D721Med (cell line): ENCODE measurements at places on chromosomes 6 and 20.

- no peak for DNase-seq
Measured at GRCh38 chr6:105320765-105321164, 82.1 kb downstream of the PREP start.

- DNase-seq: no peak
Measured at GRCh38 chr6:82437701-82438100, 74.1 kb downstream of the TPBG start.

DNA sequence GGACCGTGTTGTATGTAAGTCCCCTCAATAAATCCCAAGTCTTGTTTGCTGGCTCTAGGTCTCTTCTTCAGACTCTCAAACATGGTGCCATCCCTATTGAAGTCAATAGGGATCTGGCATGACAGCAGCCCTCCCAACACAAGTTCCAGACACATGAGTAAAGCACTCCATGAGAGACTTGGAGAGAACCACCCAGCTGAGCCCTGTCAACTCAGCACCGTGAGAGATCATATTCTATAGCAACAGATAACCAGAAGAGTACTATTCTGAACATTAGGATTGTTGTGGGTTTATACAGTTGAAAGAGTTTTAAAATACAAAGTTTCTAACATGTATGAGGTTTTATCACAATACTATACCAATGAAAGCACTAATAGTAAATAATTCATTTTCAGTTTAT is 23.5 kb downstream of the TMEM14A start:
- no peak for DNase-seq

GRCh38 chr6:138521790-138522189 is 22.5 kb upstream of the NHSL1 start:
- DNase-seq: no peak
